Fibroblast of villous mesenchyme (primary cell): ENCODE measurements at places on chromosomes 12 and 14.

GRCh38 chr12:112096667-112097066, 11.9 kb downstream of the NAA25 start:
- DNase-seq: peak; percentile 48

GRCh38 chr14:103122585-103122946, 695 bp upstream of the TNFAIP2 start:
- no peak for DNase-seq

GRCh38 chr12:113040722-113041171, 15.8 kb upstream of the DTX1 start:
- peak; percentile 91 for DNase-seq

- no peak for DNase-seq
Observed at GRCh38 chr12:68617160-68617926, 6.6 kb downstream of the RAP1B start.

DNA sequence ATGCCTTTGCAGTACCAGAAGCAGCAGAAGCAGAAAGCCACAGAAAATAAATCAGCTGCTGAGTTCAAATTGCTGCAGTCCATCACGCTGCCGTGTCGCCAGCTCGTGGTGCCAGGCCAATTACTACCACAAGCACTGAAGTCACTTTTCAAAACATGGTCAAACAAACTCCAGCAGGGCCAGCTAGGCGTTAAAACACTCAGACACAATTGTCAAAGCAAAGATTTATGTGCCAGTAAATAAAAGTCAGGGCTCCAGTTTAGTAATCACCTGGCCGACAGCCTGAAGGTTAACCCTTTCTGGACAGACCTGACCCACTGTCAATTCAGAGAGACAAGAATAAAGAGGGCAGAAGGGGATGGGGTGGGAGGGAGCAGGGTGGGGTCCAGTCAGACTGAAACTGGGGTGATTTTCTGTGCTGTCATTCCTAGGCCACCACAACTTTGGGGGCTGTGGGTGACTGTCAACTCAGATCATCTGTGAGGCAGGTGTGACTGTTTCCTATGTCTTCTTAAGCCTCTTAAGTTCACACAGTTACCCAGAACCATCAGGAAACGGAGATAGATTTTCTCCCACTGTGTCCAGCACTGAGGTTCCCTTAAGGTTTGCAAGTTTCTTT, 109.8 kb upstream of the FUT8 start:
- no peak for DNase-seq

GRCh38 chr12:12441429-12441807, 84.5 kb downstream of the BORCS5 start:
- DNase-seq: no peak

DNA sequence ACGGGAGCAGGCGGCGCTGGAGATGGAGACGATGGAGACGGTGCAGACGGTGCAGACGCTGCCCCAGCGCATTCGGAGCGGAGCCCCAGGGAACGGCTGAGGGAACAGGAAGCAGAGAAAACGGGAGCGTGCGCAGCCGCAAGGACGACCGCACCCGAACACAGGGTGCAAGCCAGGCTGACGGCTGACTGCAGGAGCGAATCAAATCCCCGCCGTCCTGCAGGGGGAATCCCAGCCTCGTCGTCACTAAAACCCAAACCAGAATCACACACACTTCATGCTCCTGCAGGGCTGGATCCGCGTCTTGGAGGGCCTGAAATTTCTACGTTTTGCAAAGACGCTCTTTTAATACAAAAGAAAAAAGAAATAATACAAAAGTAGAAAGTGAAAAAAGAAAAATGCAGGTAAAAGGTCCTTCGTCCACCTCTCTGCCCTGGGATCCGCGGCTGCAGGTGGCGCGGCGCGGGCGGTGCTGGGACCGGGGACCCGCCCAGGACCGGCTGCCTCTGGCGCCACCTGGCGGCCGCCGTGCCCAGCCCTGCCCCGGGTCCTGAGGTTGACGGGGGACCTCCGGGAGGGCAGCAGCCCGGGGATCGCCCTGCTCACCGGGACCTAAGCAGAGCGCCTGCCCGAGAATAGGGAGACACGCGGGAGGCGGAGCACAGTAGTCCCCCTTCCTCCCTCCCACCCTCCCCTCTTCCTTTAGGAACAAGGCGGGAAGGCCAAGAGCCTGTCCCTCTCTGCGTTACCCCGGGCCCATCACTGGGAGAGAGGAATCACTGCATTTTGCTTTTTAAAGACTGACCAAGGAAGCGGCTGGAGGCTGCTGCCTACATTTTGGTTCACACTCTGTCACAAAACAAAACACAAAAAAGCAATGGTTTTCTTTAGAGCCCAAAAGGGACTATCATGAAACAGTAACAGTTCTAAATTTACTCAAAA, 20.1 kb downstream of the STX2 start:
- DNase-seq: peak; percentile 19

GRCh38 chr12:38889297-38889815, 16.0 kb downstream of the CPNE8 start:
- DNase-seq: no peak

DNA sequence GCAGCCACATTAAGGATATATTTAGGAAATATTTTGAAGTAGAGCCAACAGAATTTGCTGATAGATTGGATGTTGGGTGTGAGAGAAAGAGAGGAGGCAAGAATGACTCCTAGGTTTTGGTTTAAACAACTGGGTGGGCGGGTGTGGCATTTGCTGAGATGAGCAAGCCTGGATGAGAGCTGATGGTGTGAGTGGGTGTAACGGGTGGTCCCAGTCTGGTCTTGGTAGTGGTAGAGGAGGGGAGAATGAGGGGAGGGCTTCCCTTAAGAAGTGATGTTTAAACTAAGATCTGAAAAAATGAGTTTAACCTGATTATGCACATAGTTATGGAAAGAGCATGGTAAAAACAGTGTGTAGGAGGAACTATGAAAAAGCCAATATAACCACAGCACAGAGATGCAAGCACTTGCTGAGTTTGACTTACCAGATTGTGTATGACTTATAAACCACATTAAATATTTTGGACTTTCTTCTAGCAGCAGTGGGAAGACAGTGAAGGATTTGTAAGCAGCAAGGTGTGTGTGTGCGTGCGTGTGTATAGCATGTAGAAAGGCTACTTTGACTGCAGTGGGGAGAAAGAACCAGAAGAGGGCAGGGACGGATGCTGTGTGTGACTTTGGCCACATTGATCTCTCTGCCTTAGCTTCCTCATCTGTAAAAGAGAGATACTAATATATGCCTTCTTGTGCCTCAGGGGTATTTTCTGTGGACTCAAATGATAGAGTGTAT, 139.7 kb downstream of the PRIMA1 start:
- no peak for DNase-seq

DNA sequence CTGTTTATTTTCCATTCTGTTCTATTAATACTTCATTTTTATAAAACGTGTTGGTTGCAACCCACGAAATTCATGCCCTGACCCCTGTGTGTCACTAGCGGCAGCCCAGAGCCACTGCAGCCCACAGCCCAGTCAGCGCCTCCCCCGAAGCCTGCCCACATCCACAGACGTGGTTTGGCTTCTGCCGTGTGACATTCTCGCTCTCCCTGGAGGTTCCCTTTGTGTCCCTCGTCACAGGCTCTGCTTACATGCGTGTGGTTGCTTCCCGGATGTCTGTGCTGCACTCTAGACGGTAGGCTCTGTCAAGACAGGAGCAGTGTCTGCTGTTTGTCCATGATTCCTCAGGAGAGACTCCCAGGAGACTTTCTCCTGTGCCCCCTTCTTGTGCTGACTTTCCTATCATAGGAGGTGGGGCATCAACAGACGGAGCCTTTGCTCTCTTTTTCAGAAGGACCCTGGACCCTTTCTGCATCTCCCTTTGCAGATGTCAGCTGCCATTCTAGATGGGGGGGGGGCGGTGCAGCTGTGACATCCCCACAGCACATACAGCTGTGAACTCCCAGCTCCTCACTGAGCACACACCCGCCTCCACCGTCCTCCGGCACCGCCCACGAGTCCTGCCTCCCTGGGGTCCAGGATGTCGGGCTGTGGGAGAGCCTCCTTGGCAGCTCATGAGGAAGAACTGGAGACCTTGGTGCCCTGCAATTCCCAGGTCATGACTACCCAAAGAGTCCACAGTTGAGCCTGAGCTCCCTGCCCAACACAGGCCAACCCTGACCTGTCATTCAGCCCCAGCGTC, 36.8 kb upstream of the PIWIL1 start:
- no peak for DNase-seq

DNA sequence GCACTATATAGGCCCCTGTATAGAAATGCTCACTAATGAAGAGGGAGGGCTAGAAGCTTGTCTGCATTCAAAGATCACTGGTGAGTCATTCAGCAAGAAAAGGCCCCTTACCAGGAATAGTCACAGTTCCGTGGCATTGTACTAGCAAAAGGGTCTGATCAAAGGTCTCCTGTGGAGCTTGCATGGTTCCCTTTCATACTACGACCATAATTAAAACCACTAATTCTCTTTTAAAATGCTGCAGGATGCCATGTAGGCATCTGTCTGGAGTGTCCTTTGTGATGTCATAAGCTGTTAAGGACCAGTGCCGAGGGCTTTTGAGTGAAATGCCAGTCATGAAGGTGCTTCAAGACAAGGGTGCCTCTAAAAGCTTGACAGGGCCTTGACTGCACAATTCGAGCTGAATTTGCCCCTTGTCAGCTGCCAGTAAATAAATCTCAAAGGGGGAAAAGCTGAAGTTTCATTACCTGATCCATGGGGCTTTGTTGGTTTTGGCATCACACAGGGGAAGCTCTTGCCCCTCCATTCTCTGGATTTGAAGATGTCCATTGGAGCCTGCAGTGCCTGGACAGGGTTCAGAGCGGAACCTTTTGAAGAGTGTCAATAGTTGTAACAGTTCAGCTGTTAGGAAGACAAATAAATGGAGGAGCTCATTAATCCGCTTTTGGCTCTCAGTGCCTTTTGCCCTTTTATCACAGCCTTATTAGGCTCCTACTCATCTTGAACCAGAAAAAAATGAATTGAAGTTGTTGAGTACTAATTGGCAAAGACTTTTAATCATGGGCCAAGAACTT, 69.1 kb downstream of the TMEM260 start:
- no peak for DNase-seq

DNA sequence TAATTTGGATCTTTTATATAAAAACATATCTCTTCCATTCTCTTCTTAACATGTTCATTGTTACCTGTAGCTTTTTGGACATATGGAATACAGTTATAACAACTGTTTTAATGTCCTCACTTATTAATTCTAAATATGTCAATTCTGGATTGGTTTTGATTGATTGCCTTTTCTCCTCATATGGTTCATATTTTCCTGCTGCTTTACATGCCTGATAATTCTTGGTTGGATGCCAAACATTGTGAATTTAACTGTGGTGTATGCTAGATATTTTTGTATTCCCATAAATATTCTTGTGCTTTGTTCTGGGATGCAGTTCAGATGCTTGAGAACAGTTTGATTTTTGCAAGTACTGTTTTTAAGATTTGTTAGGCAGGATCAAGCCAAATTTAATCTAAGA, 10.8 kb downstream of the C14orf132 start:
- no peak for DNase-seq

- DNase-seq: peak; percentile 11
Observed at GRCh38 chr12:118271770-118272417, 100.8 kb downstream of the TAOK3 start.

DNA sequence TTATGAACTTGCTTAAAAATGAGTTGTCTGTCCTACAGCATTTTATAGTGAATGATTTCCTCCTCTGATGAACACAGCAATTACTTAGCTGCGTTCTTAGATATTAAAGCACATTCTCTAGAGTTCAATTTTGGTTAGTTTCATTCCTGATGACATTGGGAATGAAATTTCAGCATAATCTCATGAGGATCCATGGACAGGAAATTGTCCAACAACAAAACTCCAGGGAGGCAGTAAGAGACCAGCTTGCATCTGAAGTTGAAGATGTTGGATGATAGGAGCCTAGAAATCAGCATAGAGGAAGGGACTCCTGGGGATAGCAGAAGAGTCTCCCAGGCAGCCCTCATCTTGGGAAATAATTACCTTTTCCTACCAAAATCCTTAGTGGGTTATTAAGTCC, 128.7 kb upstream of the RAP1B start:
- no peak for DNase-seq

- peak; percentile 52 for DNase-seq
Observed at GRCh38 chr12:386651-387050, 2.5 kb downstream of the KDM5A start.

GRCh38 chr14:86450085-86450484, 920.1 kb downstream of the FLRT2 start:
- DNase-seq: peak; percentile 4

GRCh38 chr14:56273155-56273554, 154.9 kb downstream of the PELI2 start:
- DNase-seq: peak; percentile 9

- no peak for DNase-seq
Observed at GRCh38 chr12:130200445-130200844, 38.2 kb downstream of the FZD10 start.
